Upper lobe of left lung (tissue), 6 donors: ENCODE measurements at places on chromosomes 2 and 18. TPM values are rescaled to one million over a fixed set of nuclear protein-coding genes. Genes with fewer than 3 reads are reported as not detected.

DNA sequence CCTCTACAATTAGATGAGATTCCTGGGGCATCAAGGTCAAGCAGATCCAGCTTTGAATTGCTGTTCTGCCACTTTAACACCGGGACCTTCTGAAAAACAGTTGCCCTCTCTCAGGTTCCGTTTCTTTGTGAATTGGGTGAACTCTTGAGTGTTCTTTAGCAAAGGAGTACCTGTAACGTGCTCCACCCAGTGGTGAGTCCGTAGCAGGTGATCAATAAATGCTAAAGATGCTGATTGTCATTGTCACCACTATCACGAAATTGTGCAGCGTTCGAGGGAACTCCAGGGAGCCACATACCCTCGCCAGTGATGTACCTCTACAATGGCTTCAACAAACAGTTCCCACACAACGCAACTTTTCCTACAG lies 81.9 kb downstream of the TCF7L1 start:
- no peak for DNase-seq

- DNase-seq = no peak
Observed at GRCh38 chr2:516944-517343, 160.3 kb downstream of the TMEM18 start.

GRCh38 chr2:66573416-66573815 lies 138.5 kb downstream of the MEIS1 start:
- no peak for DNase-seq

DNA sequence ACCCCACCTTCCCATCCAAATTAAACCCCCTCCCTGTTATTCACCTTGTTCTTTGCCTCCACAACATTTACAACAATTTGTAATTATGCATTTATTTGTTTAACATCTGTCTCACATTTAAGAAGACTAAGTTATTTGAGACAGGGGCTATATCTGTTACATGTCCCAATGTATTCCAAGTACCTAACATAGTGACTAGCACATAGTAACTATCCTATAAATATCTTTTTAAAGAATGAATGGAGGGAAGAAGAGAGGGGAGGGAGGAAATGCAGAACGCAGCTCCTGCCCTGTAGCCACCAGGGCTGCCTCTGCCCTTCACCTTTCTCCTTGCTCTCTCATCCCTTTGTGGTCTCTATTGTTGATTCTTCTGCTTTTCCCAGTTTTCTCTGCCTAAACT lies 40.6 kb downstream of the HDHD2 start:
- no peak for DNase-seq

DNA sequence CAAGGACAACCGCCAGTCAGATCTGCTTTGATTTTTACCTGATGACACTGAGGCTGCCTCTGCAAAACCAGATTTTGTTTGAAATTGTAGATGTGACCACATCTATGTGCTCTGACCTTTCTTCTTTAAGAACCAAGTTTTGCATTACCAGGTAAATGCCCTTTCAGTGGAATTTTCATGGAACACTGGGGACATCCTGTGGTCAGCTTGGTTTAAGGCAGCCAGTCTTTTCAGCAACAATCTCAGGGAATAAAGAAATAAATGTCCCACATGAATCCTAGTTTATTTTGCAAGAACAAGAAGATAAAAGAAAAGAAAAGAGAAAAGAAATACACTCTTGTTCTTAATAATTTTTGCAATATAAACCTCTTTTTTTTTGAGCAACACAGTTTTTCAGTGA lies 90.6 kb downstream of the POU3F3 start:
- no peak for DNase-seq

DNA sequence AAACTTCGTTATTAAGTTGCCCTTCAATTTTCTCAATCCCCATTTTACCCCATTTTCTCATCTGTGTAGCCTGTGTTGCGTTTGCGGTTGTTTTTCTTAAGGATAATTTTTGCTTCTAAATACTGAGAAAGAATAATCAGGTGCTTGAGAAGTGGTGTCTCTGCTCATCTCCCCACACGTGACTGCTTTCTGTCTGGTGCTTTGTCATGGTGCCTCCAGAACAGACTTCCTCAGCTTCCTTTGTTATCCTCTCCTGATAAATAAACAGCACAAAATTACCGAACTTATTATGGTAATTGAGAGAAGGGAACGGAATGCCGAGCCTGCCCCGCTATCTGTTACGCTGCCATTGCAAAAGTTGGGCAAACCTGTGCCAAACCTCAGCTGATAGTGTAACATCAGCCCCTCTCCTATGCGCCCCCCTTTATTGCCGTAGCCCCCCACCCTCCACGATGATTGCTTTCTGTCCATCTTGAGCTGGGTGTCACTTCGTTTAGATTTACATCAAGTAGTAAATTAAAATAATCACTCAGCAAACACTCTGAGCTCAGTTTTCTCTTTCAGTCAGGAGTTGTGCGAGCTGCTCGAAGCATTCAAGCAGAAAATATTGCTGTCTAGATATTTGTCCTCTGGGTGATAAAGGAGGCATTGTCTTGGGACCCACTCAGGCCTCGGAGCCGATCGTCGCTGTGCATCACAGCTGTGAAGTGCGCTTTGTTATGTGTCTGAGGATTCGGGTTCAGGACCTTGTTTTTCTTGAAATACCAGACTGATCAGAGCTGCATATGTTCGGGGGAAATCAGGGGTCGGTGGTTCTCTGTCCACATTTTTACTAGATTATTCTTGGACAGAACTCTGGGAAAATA lies 1008.5 kb upstream of the FANCL start:
- peak; percentile 14 for DNase-seq

- no peak for DNase-seq
Observed at GRCh38 chr2:29946505-29946904, 25.1 kb upstream of the ALK start.

The ARL4C gene
- total RNA-seq = 18.6 TPM

- DNase-seq = no peak
Observed at GRCh38 chr2:156009293-156009692, 323.2 kb downstream of the NR4A2 start.

DNA sequence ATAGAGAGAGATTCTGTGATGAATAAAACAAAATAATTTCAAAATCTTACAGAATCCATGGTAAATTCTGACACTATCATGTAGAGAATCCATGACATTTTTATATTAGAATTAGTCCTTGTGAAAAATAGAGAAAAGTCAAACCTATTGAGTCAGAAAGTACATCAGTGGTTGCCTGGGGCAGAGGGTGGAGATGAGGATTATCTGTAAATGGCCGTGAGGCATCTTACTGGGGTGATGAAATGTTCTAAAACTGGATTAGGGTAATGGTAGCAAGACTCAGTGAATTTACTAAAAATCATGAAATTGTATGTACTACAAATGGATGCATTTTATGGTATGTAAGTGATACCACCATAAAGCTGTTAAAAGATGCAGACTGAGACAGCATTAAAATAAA lies 323.1 kb downstream of the SLC8A1 start:
- DNase-seq = no peak

DNA sequence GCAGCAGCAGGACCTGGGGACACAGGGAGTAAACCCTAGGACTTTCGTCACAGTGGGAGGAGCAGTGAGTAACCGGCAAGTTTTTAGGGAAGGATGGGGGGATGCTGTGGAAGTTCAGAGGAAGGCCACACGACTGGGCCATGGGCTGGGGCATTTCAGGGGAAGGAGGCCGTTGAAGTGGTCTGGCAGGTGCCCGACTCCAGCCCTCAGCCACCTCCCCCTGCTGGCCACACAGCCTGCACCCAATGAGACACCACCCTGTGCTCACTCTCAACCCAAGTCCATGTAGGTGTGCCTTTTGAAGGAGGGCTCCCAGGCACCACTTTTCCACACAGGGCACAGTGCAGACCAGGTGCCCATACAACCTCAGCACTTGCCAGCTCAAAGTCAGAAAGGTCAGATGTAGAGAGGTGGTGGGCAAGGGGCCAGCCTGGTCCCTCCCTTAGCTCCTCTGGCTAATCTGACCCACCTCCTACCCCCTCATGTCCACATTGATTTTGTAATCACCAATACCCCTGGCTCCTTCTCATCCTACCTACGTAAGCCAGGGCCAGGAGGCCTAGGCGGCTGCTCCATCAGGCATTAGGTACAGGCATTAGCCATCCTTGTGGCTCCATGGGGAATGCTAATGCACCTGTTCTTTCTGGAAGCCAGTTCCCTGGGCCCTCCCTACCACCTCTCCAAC lies 211.2 kb downstream of the SMAD2 start:
- peak; percentile 18 for DNase-seq

- DNase-seq = no peak
Observed at GRCh38 chr2:15618449-15618855, 26.8 kb downstream of the DDX1 start.

The LYG2 gene
- total RNA-seq = not detected

The CHCHD5 gene
- total RNA-seq = 37.1 TPM

DNA sequence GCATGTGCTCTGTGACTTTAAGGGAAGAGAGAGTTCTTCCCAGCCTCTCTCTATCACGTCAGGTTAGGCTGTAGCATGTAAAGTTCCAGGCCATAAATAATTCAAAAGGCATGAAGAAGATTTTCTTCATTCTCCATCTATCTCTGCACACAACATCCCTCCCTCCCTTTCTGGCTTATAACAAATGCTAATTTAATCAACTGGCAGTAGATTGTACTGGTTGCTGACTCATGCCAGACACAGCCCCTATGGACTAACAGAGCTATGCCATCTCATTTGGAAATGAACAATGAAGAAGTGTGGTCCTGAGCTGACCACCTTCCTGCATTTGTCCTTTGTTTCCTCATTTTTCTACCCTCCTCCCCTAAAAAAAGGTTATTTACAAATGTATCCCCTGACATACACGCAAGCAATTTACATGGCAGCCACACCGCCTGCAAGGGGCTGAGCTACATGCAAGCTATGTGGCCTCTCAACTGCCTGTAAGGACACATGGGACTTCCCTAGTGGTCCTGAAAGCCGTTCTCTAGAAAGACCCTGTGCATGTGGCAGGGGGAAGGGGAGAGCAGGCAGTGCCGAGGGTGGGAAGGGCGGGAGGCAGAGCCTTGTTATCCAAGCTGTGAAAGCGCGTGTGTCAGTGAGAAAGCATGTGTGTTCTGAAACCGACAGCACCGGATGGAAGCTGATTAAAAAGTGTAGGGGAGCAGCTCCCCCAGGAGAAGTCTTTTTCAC lies 90.9 kb upstream of the KLF7 start:
- no peak for DNase-seq

DNA sequence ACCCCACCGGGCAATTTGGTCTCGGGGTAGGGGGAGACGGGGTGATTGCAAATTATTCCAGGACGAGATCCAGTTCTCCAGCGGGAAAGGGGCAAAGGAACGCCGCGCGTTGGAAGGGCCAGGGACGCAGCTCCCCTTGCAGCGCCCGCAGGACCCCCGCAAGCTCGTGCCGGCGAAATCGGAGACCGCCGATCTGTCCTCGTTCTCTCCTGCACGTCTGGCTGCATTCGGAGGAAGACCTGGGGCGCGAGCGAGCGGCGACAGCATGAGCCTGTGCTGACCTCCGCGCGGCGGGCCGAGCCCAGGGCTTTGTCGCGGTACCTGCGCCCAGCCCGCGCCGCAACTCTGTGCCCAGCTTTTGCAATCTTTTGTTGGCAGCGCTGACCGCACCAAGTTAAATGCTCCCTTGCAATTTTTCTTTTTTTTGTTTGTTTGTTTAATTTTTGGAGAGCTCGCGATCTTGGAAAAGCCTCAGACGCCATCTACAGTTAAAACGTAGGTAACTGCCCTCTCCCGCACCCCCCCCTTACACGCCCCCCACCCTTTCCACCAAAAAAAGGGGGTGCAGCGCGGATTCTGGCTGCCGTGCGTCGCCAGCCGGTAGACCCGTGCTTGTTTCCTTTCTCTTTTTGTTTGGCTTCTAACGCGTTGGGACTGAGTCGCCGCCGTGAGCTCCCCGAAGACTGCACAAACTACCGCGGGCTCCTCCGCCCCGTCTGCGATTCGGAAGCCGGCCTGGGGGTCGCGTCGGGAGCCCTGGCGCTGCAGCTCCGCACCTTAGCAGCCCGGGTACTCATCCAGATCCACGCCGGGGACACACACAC lies 667 bp downstream of the TRIB2 start:
- DNase-seq = peak; percentile 62

DNA sequence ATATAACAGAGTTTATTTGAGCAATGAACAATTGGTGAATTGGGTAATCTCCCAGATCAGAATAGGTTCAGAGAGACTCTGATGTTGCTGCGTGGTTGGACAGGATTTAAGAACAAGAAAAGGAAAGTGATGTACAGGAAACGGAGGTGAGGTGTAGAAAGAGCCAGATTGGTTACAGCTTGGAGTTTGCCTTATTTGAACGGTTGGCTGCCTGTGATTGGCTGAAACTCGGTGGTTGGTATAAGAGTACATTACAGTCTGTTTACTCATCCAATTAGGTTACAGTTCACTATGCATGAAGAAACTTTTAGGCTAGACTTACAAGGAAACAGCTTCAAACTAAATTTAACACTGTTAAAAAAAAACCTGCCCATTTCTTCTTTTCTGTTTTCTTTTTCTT lies 68.0 kb upstream of the CABLES1 start:
- DNase-seq = no peak

GRCh38 chr2:506866-507265 lies 170.3 kb downstream of the TMEM18 start:
- DNase-seq = no peak

- DNase-seq = no peak
Observed at GRCh38 chr2:174686430-174686829, 77.8 kb downstream of the CHRNA1 start.

DNA sequence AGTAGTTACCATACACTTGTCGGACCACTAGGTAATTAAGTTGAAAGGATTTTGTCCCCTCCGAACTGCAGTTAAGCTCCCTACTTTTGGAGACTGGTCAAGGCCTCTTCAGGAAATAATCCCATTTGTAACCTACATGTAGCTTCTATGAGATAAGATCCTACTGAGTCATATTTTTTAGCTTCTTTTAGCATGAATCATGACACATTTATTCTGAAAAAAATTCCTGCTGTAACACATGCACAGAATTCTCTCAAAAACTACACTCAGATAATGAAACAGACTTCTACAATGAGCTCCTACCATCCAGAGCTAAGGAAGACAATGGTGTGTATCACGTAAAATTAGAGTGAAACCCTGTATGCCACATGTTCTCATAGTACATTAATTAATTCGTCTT lies 100.7 kb upstream of the CCDC195 start:
- DNase-seq = no peak

GRCh38 chr2:48445091-48445725 lies 84.7 kb upstream of the STON1 start:
- DNase-seq = no peak

The ALLC gene
- not detected for total RNA-seq
